ENCODE measurements at places on chromosomes 12 and 14.

- no peak for DNase-seq
Observed at GRCh38 chr14:85701116-85701515, 171.2 kb downstream of the FLRT2 start.

- no peak for DNase-seq
Observed at GRCh38 chr12:41552588-41552987, 364.5 kb downstream of the PDZRN4 start.

DNA sequence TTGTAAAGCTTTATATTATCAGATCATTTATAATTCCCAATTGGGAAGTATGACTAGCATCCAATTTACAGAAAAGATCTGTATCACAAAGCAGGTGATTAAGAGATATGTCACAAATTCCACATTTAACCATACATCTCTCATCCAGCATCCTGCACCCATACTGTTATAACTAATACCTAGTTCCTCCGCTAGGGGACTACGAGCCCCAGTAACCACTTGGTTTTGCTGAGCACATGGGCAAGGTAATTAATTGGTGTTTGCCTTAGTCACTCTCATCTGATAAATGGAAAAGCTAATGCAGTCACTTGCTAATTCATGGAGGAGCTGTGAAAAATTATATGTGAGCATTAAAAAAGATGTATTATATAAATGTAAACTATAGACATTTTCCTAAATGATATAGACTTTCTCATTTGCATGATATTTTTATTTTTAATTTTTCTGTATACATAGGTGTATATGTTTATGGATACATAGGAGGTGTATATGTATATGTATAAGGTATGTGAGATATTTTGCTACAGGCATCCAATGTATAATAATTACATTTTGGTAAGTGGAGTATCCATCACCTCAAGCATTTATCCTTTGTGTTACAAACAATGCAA, 1031.8 kb downstream of the GALC start:
- no peak for DNase-seq

GRCh38 chr14:67510121-67510520, 21.6 kb upstream of the TMEM229B start:
- DNase-seq = no peak

GRCh38 chr14:93975791-93976476, 436 bp downstream of the ASB2 start:
- no peak for DNase-seq

GRCh38 chr12:38555620-38556591, 239.3 kb downstream of the ALG10B start:
- DNase-seq = no peak

DNA sequence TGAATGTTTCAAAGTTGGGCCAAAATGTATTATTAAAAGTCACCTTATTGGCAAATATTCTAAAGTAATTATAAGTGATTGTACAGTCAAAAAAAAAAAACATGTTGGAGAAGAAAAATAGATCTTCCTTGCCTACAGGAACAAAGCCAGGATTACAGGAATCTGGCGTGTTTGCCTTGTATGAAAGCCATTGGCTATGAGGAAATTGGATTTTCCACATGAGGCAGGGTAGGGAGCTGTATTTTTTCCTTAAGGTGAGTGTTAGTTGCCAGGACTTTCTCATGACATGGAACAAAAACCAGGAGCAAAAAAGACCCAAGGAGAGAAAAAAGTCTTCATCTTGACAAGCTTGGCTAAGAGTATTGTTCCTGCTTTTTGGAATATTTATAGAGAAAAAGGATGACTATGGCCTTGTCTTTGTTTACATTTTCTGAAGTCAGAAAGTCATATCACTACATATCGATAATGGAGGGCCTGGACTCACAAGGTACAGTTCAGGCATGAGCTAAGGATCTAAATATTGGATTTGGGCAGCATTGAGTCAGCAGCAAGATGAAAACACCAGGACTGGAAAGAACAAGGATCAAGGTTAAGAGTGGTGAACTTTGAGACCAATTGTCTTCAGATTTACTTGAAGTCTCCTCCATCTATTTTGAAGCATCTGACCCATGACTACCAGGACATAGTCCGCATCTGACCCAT, 68.4 kb upstream of the FLRT2 start:
- no peak for DNase-seq

- no peak for DNase-seq
Observed at GRCh38 chr14:80446356-80446755, 235.1 kb upstream of the DIO2 start.

GRCh38 chr14:37843954-37844607, 248.7 kb downstream of the TTC6 start:
- DNase-seq = no peak

DNA sequence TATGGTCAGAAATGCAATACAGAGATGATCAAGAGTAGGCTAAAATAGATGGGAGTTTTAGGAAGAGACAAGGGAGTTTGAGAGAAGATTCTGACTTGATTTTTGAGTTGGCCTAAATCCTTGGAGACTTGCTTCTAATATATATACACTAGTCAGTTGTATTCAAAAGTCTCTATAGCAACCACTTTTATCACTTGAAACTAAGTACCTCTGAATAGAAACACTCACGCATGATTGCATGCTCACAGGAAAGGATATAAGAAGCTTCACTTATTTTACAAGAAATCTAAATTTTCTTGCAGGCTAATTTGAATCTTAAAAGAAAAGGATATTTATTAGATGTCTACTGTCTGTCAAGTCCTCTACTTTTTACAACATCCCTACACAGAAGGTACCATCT, 316.8 kb downstream of the SNAPC1 start:
- no peak for DNase-seq

DNA sequence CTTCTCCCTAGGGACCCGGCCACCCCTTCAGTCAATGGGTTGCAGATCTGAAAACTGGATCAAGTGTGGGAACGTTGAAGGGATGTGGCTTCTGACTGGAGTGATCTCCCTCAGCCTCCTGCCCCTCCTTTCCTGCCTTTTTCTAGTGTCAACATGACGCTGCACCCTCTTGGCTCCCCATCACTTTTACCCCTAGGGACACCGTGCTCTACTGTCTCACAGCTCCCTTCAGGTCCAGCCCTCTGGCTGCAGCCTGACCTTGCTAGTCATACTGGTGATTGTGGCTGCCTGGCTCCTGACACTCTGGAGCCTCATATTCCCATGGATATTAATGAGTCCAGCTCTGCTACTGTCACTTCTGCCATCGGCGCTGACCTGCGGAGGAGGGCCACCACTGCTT, 51.5 kb upstream of the RASSF3 start:
- DNase-seq = no peak

GRCh38 chr12:79532907-79533288, 157.9 kb downstream of the PAWR start:
- DNase-seq = no peak

DNA sequence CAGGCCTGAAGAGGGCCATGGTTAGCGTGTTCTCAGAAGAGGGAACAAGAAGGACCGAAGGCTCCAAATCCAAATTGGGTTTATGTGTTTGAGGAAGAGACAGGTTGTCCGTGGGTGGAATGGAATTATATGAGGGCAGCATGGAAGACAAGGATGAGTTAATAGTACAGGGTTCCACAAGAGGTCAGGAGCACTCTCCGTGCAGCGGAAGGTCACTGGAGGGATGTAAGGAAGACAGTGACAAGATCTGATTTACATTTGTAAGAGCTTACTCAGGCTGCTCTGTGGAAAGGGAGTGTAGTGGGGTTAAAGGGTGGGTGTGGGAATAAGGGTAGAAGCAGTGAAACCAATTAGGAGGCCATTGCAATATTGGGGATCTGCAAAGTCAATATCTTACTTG, 97.0 kb downstream of the TPH2 start:
- DNase-seq = no peak

DNA sequence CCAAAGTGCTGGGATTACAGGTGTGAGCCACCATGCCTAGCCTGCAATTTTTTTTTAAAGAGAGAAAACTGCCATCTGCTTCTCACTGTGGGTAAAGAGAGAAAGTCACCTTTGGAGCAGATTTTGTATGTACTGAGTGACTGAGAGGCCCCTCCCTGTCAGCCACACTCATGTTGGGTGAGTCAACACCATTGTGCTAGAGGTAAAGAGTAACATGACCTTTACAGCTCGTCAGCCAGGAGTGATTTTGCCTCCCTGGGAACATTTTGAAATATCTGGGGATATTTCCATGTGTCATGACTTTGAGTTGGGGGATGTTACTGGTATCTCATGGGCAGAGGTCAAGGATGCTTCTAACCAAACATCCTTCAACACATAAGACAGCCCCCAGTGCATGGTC, 115.2 kb downstream of the KSR2 start:
- no peak for DNase-seq

DNA sequence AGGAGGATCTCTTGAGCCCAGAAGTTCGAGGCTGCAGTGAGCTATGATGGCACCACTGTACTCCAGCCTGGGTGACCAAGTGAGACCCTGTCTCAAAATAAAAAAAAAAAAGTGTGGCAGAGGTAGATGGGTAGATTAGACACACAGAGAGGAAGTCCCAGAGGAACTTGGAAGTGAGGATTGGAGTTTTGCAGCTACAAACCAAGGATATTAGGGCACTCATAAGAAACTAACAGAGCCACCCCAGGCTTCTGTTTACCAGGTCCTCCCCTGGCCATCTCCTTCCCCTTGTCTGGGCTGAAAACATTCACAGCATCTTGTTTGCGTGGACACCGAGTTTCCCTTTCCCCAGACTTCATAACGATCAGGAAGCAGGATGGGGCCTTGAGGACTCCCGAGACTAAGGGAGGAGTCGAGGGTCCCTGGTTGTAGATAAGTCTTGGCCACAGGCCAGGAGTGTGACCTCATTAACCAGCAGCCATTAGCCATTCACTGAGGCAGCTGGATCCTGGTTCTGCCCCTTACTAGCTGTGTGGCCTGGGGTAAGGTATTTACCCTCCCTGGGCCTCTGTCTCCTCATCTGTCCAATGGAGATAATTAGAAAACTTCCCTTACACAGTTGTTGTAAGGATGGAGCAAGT, 2.1 kb downstream of the MAP1LC3B2 start:
- no peak for DNase-seq

DNA sequence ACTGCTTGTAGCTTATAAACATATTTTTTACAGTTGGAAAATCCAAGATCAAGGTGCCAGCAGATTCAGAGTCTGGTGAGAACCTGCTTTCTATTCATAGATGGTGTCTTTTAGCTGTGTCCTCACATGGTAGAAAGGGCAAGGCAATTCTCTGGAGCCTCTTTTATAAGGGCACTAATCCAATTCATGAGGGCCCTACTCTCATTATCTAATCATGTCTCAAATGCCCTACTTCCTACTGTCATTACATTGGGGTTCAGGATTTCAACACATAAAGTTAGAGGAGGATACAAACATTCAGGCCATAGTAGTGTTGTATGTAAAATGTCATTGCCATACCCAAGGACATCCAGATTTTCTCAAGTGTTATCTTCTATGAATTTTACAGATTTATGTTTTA, 496.4 kb downstream of the TMTC2 start:
- DNase-seq = no peak

GRCh38 chr12:19916196-19916753, 452.1 kb upstream of the PDE3A start:
- DNase-seq = no peak

- no peak for DNase-seq
Observed at GRCh38 chr14:105532735-105533141, 6.4 kb downstream of the TMEM121 start.

DNA sequence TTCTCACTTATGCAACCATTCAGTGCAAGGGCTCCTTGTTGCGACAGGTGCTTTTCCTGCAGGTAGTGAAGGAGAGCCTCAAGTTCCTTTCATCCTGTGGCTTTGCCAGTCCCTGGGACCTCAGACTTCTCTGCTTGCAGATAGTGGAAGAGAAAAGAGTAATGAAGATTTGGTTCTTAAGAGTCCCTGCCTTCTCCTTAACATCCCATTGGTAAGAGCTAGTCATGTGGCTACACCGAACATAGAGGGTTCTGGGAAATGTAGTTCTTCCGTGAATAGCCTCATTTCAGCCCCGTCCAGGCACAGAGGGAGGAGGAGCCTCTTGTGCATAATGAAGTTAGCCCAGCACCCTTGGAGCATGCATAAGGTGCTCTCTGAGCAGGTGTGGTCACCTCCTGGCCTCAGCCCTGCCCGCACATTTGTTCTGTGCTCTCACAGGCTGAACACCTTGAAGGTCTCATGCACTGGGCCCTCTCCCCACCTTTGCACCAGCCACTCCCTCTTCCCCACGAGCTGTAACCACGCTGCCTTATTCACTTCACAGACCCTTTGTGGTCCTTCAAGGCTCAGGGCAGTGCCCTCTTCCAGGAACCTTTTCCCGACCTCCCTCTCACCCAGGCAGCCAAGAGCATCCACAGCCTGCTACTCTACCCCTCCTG, 134.0 kb downstream of the BCL11B start:
- no peak for DNase-seq

- no peak for DNase-seq
Observed at GRCh38 chr14:47435331-47435965, 240.0 kb downstream of the MDGA2 start.

DNA sequence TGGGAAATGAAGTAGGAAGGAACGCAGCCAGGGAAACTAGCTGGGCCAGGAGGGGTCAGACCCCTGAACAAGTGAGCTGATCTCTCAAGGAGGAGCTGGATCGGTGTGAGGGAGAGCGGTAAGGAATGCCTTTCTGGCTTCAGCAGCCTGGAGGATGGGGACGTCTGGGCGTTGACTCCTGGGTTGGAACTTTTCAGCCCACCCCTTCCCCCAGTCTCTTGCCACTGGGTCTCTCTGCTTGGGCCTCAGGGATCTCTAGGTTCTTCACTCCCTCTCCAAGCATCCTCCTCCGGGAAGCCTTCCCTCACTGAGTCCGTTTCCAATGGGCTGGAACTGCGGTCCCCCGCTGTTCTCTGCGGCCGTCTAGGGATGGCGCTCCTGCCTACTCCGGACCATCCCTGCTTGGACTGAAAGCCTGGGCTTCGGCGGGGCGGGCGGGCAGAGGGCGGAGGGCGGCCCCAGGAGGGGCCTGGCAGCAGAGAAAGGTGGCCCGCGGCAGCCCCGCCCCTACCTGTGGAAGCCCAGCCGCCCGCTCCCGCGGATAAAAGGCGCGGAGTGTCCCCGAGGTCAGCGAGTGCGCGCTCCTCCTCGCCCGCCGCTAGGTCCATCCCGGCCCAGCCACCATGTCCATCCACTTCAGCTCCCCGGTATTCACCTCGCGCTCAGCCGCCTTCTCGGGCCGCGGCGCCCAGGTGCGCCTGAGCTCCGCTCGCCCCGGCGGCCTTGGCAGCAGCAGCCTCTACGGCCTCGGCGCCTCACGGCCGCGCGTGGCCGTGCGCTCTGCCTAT, at the start of gene KRT7:
Gene KRT7, plus strand, starts transcription at position 570 of the 788 bp plus-strand sequence. Its CDS starts 54 bp downstream, at position 624.
- no peak for DNase-seq

DNA sequence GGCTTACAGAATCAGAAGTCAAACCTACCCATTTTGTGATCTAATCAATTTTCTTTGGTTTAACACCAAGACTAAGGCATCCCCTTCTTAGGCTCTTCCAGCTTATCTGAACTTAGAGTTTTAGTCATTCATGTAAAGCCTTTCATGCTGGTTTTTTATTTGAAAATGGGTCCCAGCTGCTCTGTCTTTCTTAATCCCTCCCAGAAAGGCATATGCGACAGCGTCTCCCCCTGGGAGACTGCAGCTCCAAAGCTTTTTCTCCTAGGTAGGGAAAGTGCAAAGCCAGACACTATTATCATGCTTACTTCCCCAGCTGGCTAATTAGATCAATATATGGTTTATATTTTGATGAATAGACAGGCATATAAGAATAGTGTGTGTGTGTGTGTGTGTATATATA, 96.6 kb upstream of the E2F7 start:
- DNase-seq = no peak

All from activated naive CD8-positive, alpha-beta T cell treated with anti-CD3 and anti-CD28 coated beads for 36 hours (primary cell).